Fibroblast of lung (primary cell): ENCODE measurements at places on chromosomes 6 and 20. TPM values are rescaled to one million over a fixed set of nuclear protein-coding genes. Genes with fewer than 3 reads are reported as not detected.

FLOT1 gene
- total RNA-seq: 136 and 180 TPM in 2 replicates

GRCh38 chr6:156977527-156978291 is 200.5 kb downstream of the ARID1B start:
- H3K36me3 ChIP-seq: no peaks in the 10 kb centered on the region
- H3K4me3 ChIP-seq: no peak overlapping the region
- no peak overlapping the region for H3K27ac ChIP-seq

PACSIN1 gene
- under 0.01 TPM in 1 of 2 replicates, not detected in the other for total RNA-seq

PHACTR3 gene
- not detected in 2 replicates for total RNA-seq

SLC35F1 gene
- under 0.01 and 0.17 TPM in 2 replicates for total RNA-seq
